ENCODE measurements at places on chromosomes 16 and 17. TPM values are rescaled to one million over a fixed set of nuclear protein-coding genes. Genes with fewer than 3 reads are reported as not detected.

DNA sequence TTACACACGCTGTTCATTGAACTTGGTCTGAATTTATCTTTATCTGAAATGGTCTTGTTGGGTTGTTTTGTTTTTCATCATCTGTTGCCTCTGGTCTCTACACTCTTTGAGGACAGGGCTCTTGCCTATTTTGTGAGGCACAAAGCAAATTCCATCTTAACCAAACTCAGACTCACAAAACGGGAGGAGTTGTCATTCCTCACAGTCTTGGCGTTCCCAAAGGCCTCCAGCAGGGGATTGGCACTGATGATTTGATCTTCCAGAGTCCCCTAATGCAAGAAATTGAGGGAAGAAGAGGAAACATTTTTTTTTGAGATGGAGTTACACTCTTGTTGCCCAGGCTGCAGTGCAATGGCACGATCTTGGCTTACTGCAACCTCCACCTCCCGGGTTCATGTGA, 8.7 kb downstream of the MYH3 start:
- no peaks in the 10 kb centered on the region for H3K27me3 ChIP-seq
- peaks cover 2% of the 10 kb centered on the region for H3K36me3 ChIP-seq
- no peak for DNase-seq
- H3K27ac ChIP-seq: no peak overlapping the region

DNA sequence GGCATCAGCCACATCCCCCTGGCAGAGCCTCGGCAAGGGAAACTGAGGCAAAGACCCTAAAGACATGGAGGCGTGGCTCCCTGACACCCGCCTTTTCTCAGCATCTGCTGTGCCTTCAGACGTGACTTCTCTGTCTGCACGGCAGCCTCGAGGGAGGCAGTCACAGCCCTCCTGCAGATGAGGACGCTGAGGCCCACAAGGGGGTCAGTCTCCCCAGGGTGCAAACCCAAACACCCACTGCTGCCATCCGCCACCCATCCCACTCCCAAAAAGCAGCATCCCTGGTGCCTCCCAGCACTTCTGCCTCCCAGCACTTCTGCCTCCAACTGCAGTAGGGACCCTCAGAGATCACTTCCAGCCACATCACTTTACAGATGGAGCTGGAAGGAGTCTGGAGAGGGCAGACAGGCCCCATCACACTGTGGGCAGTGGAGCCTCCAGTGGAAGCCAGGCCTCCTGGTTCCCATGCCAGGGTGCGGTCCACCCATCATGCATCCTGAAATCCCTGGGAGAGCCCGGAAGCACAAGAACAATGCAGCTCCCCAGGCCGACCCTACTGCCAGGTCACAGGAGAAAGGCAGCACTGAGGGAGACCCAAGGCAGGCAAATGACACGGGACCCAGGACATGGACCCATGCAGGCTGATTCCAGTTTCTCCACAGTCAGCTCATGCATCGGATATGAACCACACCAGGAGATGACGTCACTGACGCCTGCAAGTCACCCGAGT, 23.8 kb downstream of the KDM8 start:
- no peak overlapping the region for H3K27ac ChIP-seq
- H3K27me3 ChIP-seq: no peaks in the 10 kb centered on the region
- H3K4me1 ChIP-seq: no peaks in the 10 kb centered on the region
- no peak overlapping the region for H3K4me3 ChIP-seq

DNA sequence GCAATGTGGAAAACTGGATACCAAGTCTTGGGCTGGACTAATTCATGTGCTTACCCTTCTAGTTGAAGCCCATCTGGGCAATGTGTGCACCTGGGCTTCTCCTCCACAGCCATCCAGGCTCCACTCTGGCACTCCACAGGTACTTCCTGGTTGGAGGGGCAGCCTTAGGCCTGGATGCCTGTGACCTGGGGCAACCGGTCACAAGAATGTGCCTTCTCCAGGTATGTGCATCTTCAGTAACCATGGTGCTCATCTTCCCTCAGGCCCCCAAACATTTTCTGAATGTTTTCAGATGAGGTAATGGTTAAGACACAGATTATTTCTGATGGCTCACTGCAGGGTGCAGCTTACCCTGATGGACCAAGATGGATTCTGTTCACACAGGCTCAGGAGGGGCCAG, 11.1 kb downstream of the C16orf86 start:
- H3K36me3 ChIP-seq: no peaks in the 10 kb centered on the region
- H3K27ac ChIP-seq: no peak overlapping the region
- no peak overlapping the region for H3K4me3 ChIP-seq
- DNase-seq: no peak
- no peaks in the 10 kb centered on the region for H3K4me1 ChIP-seq

DNA sequence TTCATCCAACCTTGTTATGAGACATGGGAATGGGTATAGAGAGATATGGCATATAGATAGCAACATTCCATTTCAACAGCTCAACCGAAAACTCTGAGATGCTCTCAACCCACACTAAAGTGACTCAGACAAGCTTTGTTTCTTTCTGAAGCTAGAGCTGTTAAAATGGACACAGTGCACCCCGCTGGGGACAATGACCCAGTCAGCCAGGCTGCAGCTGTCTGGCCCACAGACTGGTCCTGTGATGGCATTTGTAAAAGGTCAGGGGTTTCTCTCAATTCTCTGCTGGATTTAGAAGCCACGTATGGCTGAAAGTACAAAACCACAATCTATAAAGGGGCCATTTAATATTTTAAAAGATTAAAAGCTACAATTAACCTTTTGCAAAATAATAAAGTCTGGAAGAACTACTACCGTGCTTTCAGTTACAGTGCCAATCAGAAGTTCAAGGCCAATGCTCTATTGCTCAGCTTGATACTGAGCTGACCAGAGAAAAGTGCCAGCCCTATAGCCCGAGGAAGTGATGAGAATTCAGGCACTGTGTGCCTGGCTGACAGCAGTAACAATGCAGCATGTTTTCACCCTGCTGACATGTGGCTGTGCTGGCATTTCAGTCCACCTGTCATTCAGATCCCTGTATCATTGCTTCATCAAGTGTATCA, 60.2 kb downstream of the TEX2 start:
- DNase-seq: no peak
- H3K27me3 ChIP-seq: no peaks in the 10 kb centered on the region
- H3K4me3 ChIP-seq: no peak overlapping the region
- no peaks in the 10 kb centered on the region for H3K36me3 ChIP-seq
- peaks cover 2% of the 10 kb centered on the region for H3K4me1 ChIP-seq

DNA sequence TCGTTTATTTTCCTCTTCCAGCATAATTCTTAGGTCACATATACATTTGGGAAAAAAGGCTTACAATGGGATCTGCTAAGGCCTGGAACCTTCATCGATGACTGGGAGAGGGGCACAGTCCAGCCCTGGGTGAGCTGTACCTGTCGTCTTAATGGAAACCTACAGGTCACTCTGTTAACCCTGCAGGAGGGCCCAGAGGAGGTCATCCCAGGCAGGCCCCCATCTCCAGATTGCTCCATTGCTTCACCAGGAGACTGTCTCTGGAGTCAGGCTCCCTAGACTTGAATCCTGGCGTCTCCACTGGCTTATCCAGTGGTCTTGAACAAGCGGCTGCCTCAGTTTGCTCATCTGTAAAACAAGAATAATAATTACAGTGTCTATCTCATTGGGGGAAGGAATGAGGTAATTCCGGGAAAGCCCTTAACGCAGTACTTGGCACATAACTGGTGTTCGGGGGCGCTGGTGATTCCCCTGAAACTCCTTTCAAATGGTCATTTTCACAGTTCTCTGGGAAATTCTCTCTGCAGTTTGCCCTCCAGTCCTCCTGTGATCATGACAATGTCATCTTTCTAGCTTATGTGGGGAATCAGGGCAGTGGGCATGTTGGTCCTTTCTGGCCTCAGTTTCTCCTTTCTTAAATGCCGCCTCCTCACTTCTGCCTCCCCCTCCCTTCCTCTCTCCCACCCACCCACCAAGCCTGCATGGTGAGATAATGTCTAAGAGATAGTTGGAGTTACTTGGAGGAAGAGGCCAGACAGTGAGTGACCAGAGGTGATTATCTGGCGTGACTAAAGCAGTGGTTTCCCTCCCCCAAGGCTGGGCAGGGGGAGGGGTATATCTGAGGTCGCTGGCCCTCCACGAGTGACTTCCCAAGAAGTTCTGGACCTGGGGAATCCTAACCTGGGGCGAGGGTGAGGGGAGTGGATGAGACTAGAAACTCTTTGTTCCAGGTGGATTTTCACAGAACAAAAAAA, 31.3 kb upstream of the TAC4 start:
- H3K27ac ChIP-seq: no peak overlapping the region
- no peaks in the 10 kb centered on the region for H3K27me3 ChIP-seq
- no peaks in the 10 kb centered on the region for H3K36me3 ChIP-seq
- H3K4me1 ChIP-seq: no peaks in the 10 kb centered on the region

DNA sequence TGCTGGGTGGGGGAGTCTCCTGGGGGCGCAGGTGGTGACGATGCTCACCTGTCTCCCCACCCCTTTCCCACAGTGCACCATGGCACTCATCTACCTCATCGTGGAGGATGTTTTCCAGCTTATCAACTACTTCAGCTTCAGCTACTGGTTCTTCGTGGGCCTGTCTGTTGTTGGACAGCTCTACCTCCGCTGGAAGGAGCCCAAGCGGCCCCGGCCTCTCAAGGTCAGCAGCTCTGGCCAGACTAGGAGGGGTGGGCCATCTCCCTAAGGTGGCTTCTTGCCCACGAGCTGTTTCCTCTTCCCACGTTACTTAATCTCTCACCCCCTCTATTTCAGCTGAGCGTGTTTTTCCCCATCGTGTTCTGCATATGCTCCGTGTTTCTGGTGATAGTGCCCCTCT, 14.5 kb downstream of the SLC7A6OS start:
- no peak overlapping the region for H3K4me3 ChIP-seq
- H3K27me3 ChIP-seq: no peaks in the 10 kb centered on the region
- H3K36me3 ChIP-seq: peaks cover 5% of the 10 kb centered on the region
- DNase-seq: no peak

DNA sequence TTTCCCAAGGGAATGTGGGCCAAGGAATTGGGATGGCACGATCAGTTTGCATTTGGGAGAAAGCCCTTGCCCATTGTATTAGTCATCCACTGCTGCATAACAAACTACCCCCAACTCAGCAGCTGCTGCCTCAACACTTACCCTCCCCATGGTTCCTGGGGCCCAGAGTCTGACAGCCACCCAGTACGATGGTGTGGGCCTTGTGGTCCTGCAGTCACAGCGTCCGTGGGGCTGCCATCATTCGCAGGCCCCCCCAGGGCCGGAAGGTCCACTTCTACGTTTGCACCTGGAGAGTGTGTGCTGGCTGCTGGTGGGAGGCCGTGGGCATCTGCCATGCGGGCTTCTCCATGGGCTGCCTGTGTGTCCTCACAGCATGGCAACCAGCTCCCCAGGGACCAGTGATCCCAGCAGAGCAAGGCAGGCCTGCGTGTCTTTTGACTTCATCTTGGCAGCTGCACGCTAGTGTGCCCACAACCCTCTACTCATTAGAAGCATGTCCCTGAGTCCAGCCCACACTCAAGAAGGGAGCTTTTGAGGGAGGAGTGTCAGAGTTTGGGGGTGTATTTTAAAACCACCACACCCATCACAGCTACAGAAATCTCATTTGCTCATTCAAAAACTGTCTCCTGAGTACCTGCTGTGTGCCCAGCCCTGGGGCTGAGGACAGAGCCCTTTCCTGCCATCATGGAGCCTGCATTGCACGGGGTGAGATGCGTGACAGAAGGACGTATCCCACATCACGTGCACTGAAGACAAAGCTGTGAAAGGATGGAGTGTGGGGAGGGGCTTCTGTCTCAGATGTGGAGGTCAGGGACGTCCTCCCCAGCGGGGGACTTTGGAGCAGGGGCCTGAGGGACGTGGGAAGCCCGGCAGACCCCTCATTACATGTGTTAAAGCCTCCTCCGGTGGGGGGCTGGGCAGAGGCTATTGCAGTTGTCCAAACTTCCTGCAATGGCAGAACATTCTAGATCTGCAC, 185.0 kb upstream of the ZNF469 start:
- no peak overlapping the region for H3K4me3 ChIP-seq
- DNase-seq: no peak
- H3K36me3 ChIP-seq: no peaks in the 10 kb centered on the region
- H3K27ac ChIP-seq: no peak overlapping the region
- H3K4me1 ChIP-seq: no peaks in the 10 kb centered on the region

The AURKB gene
- total RNA-seq: 0.81 TPM

The KCNH4 gene
- 0.32 TPM for total RNA-seq

The FOXL1 gene
- total RNA-seq: 23.8 TPM
